ENCODE measurements at places on chromosomes 1 and 21. TPM values are rescaled to one million over a fixed set of nuclear protein-coding genes. Genes with fewer than 3 reads are reported as not detected.

- H3K36me3 ChIP-seq: no peaks in the 10 kb centered on the region
- no peaks in the 10 kb centered on the region for H3K4me1 ChIP-seq
- no peak overlapping the region for H3K27ac ChIP-seq
- no peak for DNase-seq
- H3K27me3 ChIP-seq: no peaks in the 10 kb centered on the region
Observed at GRCh38 chr1:85756864-85757263, 48.6 kb upstream of the ZNHIT6 start.

- peaks cover 33% of the 10 kb centered on the region for H3K4me1 ChIP-seq
- peak overlapping the region; percentile 80 for H3K27ac ChIP-seq
- H3K27me3 ChIP-seq: no peaks in the 10 kb centered on the region
- DNase-seq: no peak
- H3K4me3 ChIP-seq: peak overlapping the region; percentile 62
Observed at GRCh38 chr1:145871994-145872924, 13.4 kb upstream of the PIAS3 start.

GRCh38 chr1:10389271-10389973 lies 9.4 kb upstream of the PGD start:
- H3K27ac ChIP-seq: no peak overlapping the region
- no peak overlapping the region for H3K4me3 ChIP-seq
- peaks cover 7% of the 10 kb centered on the region for H3K36me3 ChIP-seq
- H3K27me3 ChIP-seq: no peaks in the 10 kb centered on the region

- H3K36me3 ChIP-seq: peaks cover 19% of the 10 kb centered on the region
- H3K4me1 ChIP-seq: peaks cover 28% of the 10 kb centered on the region
- H3K27me3 ChIP-seq: no peaks in the 10 kb centered on the region
- no peak overlapping the region for H3K4me3 ChIP-seq
- peak overlapping the region; percentile 62 for H3K27ac ChIP-seq
Observed at GRCh38 chr21:33286076-33286475, 19.9 kb downstream of the IL10RB start.

Gene SELE
- total RNA-seq: 0.06 TPM

GRCh38 chr1:246338098-246338497 lies 169.0 kb downstream of the SMYD3 start:
- H3K36me3 ChIP-seq: no peaks in the 10 kb centered on the region
- no peak for DNase-seq
- H3K4me1 ChIP-seq: no peaks in the 10 kb centered on the region
- no peak overlapping the region for H3K4me3 ChIP-seq
- H3K27ac ChIP-seq: no peak overlapping the region

- no peaks in the 10 kb centered on the region for H3K27me3 ChIP-seq
- H3K27ac ChIP-seq: no peak overlapping the region
- no peaks in the 10 kb centered on the region for H3K36me3 ChIP-seq
- no peak for DNase-seq
- H3K4me3 ChIP-seq: no peak overlapping the region
Observed at GRCh38 chr1:101914473-101915242, 82.1 kb downstream of the OLFM3 start.

- H3K36me3 ChIP-seq: peaks cover 42% of the 10 kb centered on the region
- no peaks in the 10 kb centered on the region for H3K4me1 ChIP-seq
- H3K27me3 ChIP-seq: no peaks in the 10 kb centered on the region
- H3K27ac ChIP-seq: no peak overlapping the region
Observed at GRCh38 chr1:15500184-15501178, 23.5 kb downstream of the CASP9 start.

Gene COL8A2
- 57.4 TPM for total RNA-seq

Gene KRTAP11-1
- not detected for total RNA-seq

Gene ATP1A2
- 124 TPM for total RNA-seq

Gene NTNG1
- 0.78 TPM for total RNA-seq

DNA sequence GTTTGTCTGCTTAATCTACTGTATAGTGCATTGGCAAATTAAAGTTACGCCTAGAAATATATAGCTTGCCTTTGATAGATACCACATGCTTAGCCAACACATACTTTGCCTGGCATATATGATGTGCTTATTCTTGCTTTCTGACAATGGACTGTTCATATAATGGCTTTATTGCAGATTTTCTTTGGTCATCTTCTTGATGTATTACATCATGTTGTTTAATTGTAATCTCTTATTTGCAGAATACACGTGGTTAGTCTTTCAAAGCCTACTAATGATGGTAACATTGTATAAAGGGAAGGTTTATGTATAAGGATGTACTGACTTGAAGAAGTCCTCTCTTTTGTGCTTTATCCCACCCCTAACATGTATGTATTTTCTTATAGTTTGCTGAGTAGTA lies 201.5 kb downstream of the PDE4B start:
- H3K4me3 ChIP-seq: no peak overlapping the region
- no peak overlapping the region for H3K27ac ChIP-seq
- no peak for DNase-seq
- no peaks in the 10 kb centered on the region for H3K36me3 ChIP-seq
- H3K27me3 ChIP-seq: no peaks in the 10 kb centered on the region

DNA sequence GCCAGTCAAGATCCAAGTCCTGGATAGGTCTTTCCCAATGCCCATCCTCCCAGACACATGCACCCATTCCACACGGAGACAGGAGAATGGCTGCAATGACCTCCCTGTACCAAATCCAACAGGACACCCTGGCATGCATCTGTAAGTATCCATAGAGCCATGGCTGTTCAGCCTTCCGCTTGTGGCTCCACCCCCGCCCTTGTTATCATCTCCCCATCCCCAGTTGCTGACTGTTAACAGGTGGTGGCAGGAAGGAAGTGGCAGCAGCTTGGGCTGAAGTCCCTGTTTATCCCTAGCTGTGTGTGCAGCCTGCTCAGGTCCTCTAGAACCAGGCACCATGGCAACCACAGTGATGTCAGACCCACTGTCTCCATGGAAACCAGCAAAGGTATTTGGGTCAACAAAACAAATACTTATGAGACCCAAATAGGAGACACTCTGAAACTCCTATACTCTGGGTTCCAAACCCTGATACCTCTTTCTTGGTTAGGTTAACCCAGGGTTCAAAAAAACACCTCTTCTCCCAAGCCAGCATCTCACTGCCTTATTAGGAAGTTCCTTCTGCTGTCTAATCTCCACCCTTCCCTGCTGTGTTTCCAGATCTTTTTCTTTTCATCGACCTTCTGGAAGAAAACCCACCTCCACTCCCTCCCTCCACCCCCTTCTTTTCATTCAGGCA lies 721 bp downstream of the PBXIP1 start:
- H3K27me3 ChIP-seq: no peaks in the 10 kb centered on the region
- peaks cover 37% of the 10 kb centered on the region for H3K36me3 ChIP-seq
- no peak for DNase-seq
- H3K4me1 ChIP-seq: peaks cover 71% of the 10 kb centered on the region

DNA sequence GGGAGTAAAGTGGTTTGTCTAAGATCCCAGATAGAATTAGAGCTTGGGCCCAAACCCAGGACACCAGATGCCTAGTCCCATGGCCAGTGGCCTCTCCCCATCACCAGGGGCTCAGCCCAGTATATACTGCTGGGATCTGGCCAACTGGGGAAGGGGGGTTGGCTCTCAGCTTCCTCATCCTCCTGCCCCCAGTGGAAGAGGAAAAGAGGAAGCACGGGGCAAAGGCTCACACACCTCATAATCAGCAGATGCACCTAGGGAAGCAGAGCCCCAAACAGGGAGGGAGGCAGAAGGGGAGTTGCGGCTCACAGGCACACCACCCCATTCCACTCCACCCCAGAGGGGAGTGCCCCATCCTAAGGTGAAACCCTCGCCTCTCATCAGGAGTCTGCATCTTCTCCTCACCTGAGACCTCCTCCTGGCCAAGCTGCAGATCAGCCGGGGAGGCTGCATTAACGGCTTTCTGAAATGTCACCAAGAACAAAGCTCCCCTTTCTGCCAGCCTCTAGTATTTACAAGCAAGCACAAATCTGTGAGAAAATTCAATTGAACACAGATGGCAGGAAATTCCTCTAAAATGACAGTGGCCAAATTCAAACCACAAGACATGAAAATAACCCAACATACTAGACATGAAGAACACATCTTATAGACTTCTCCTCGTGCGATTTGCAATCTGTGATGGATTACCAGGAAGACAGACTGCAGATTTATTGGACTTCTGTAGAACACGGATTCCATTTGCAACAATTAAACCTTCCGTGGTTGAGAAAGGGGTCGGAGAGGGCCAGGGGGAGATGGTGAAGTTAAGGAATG lies 82.8 kb downstream of the GLIS1 start:
- H3K27me3 ChIP-seq: no peaks in the 10 kb centered on the region
- no peak overlapping the region for H3K27ac ChIP-seq
- DNase-seq: no peak
- H3K36me3 ChIP-seq: no peaks in the 10 kb centered on the region

- H3K36me3 ChIP-seq: no peaks in the 10 kb centered on the region
- no peak for DNase-seq
- no peak overlapping the region for H3K4me3 ChIP-seq
- H3K4me1 ChIP-seq: peaks cover 7% of the 10 kb centered on the region
- peaks cover 37% of the 10 kb centered on the region for H3K27me3 ChIP-seq
- H3K27ac ChIP-seq: peak overlapping the region; percentile 70
Observed at GRCh38 chr1:13593511-13594131, 10.0 kb downstream of the PDPN start.

DNA sequence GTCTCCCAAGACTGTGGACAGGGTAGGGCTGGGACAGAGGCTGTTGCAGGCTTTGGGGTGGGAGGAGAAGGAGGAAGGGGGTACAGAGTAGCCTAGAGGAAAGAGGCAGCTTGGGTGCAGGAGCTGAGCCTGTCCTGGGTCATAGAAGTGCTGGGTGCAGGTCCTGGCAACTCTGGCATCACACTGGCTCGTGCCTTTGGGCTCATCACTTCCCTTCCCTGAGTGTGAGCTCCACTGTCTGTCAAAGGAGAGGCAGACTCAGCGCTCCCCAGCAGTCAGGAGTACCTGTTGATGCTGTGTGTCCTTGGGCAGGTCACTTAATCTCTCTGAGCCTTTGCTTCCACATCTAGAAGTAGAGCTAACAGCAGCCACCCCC lies 157.1 kb downstream of the PTPRU start:
- H3K36me3 ChIP-seq: no peaks in the 10 kb centered on the region
- H3K4me3 ChIP-seq: no peak overlapping the region
- DNase-seq: no peak
- H3K27ac ChIP-seq: no peak overlapping the region
- H3K27me3 ChIP-seq: no peaks in the 10 kb centered on the region

DNA sequence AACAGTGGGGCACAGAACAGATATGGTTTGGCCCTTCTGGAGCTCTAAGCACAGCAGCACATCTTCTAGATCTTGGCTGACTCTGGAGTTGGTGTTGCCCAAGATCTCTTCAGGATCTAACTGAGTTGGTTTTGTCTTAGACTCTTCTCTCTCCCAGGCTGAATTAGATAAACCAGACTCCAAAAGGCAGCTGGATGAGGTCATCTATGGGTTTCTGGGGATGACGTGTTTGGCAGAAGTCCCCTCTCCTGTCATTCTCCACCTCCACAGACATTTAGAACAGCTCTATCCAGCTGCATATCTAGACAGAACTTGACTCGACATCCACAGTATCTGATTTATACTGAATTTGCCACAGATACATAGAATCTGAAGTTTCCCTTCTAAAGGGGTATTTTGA lies 75.3 kb downstream of the ST6GALNAC5 start:
- H3K27ac ChIP-seq: no peak overlapping the region
- no peaks in the 10 kb centered on the region for H3K4me1 ChIP-seq
- DNase-seq: no peak
- H3K27me3 ChIP-seq: no peaks in the 10 kb centered on the region
- no peaks in the 10 kb centered on the region for H3K36me3 ChIP-seq

GRCh38 chr1:187933562-187934419 lies 1105.0 kb downstream of the PLA2G4A start:
- H3K4me3 ChIP-seq: no peak overlapping the region
- H3K27ac ChIP-seq: no peak overlapping the region
- no peaks in the 10 kb centered on the region for H3K36me3 ChIP-seq

GRCh38 chr1:104121271-104121670 lies 371.6 kb downstream of the AMY1C start:
- no peak overlapping the region for H3K4me3 ChIP-seq
- DNase-seq: no peak
- H3K27ac ChIP-seq: no peak overlapping the region
- no peaks in the 10 kb centered on the region for H3K4me1 ChIP-seq
- H3K36me3 ChIP-seq: no peaks in the 10 kb centered on the region

GRCh38 chr1:17213782-17214148 lies 8.8 kb downstream of the PADI1 start:
- H3K4me1 ChIP-seq: peaks cover 9% of the 10 kb centered on the region
- no peaks in the 10 kb centered on the region for H3K27me3 ChIP-seq
- no peak overlapping the region for H3K4me3 ChIP-seq

Gene CACNA1S
- not detected for total RNA-seq

Gene MYBPH
- not detected for total RNA-seq

Gene HSD11B1
- total RNA-seq: 5.4 TPM

DNA sequence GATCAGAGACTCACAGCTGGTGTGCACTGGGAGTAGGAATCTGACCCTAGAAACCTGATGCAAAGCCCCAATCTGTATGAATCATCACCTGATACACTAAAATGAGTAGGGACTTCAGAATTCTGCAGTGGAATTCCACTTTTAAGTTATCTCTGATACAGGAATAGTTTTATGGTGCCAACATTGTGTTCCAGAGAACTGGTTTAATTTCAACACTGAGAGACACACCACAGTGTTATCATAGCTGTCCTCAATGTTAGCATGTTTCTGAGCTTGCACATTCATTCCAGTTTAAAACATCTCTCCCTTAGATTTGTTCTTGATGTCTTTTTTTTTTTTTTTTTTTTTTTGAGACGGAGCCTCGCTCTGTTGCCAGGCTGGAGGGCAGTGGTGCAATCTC lies 7.1 kb downstream of the UTS2 start:
- H3K4me3 ChIP-seq: no peak overlapping the region
- H3K27ac ChIP-seq: no peak overlapping the region
- DNase-seq: peak; percentile 17
- H3K36me3 ChIP-seq: peaks cover 57% of the 10 kb centered on the region

Gene CHRM3
- total RNA-seq: 85.7 TPM

DNA sequence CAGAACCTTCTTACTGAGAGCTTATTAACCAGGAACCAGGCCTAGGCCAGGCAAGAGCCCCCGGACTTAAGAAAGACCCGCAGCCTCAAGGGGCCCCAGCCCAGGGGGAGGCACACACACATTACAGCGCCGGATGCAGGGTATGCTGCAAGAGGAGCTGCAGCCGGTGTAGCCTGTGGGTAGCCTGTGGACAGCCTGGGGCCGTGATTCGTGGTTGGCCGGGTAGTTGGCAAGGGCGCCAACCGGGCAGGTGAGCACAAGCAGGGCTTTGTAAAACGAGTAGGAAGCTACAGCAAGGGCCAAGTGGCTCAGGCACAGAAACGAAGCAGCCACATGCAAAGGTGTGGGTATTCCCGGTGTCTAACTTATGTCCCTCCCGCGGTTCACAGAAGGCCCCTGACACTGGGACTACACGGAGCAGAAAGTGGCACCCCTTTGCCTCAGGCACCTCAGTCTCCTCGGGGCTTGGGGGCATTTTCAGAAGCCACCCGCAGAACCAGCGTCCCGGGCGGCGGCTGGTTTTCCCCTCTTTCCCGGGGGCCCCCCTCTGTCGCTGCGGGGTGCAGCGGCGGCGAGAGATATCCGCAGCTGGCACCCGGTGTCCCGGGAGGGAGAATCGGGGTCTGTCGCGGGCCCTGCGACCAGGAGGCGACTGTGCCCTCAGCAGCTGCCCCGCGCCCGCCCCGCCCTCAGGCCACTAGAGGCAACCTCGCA lies 40.8 kb downstream of the KIAA1614 start:
- no peaks in the 10 kb centered on the region for H3K27me3 ChIP-seq
- no peaks in the 10 kb centered on the region for H3K36me3 ChIP-seq
- peak overlapping the region; percentile 75 for H3K27ac ChIP-seq
- peak overlapping the region; percentile 70 for H3K4me3 ChIP-seq
- peaks cover 13% of the 10 kb centered on the region for H3K4me1 ChIP-seq

Data from esophagus muscularis mucosa (tissue), 4 donors.